Diencephalon (tissue), 1 donor: ENCODE measurements at places on chromosomes 6 and 20. TPM values are rescaled to one million over a fixed set of nuclear protein-coding genes. Genes with fewer than 3 reads are reported as not detected.

EDN3 gene
- 2.3 TPM for total RNA-seq

BMP7 gene
- 23.3 TPM for total RNA-seq

KIAA0408 gene
- 105 TPM for total RNA-seq

CRISP3 gene
- total RNA-seq: not detected

CARMIL1 gene
- 36.9 TPM for total RNA-seq
